CD4-positive, alpha-beta memory T cell (primary cell): ENCODE measurements at places on chromosomes 5 and 9.
A peak's percentile ranks its signal among the peaks of the same experiment; 100 is the strongest.

GRCh38 chr9:93501406-93501805 is 48.0 kb upstream of the FAM120AOS start:
- no peak for DNase-seq

GRCh38 chr9:124290053-124290591 is 32.4 kb downstream of the NEK6 start:
- no peak for DNase-seq

DNA sequence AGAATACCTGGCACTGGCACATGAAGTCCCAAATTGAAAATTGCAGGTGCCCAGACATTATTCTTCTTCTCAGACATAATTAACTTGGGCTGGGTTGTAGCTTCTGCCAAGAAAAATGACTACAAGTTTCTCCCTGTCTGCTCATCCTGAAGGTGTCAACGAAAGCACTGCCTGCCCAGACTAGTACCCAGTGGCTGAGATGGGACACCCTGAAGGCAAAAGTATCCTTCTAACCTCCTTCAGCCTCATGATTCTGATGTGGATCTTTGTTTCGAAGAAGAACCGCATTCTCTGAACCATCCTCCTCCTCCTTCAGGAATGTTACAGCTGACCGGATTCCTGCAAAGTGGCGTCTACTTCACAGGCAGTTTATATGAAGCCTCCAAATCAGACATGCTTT is 161.1 kb upstream of the FST start:
- DNase-seq = no peak

GRCh38 chr9:91960367-91960766 is 10.3 kb upstream of the ROR2 start:
- DNase-seq = no peak

GRCh38 chr5:122699201-122699600 is 75.7 kb upstream of the SNX2 start:
- DNase-seq = no peak

DNA sequence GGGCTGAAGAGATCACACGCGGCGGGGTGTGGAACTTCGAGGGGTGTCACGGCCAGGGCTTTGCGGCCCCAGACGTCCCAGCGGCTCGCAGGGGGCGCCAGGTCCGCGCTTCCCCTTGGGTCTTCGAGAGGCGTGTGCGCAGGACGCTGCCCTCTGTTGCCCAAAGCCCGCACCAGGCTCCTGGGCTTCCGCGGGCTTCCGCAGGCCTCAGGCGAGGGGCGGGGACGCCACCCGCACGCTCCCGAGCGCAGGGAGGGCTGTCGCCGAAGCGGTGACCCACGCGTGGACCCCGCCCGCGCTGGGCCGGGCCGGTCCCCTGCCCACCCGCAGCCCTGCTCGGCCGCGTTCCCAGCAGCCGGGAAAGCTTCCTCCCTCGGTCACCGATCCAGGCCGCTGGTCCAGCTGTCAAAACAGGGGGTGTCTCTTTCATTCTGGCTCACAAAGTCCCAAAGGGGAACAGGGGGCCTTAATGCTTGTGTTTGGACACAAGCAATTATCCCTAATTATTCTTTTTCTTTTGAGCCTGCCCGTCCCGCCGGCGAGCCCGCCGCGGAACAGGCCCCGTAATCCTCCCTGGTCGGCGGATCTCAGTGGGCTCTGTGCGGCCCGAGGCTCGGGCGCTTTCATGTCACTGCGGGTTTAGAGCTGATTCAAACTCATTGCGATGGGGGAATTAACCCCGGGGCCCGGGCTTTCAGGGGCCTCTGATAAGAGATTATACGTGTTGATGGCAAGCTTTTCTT is 60.6 kb downstream of the TMEM174 start:
- peak; percentile 7 for DNase-seq

DNA sequence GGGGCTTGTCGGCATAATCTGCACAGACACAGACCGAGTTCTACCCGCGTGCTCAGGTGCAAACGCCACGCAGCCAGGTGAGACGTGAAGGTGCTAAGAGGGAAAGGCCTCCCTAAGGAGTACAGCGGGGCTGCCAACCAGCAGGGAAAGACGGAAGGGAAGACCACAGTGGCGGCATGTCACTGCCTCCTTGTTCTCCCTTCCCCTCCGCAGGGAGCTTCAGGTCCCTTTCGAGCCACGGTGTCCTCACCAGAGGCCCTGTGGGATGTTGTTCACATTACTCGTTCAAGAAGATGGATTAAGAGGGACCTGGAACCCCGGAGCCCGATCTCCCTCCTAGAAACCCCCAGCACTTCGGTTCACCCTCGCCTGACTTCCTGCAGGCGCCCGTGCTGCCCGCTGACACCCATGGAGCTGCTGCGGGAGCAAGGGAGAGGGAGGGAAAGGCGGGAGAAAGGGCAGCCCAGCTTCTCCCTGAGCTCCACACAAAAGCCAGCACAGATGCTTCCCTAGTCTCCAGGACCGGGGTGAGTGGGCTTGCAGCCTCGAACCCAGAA is 686 bp downstream of the BRD9 start:
- DNase-seq = no peak

DNA sequence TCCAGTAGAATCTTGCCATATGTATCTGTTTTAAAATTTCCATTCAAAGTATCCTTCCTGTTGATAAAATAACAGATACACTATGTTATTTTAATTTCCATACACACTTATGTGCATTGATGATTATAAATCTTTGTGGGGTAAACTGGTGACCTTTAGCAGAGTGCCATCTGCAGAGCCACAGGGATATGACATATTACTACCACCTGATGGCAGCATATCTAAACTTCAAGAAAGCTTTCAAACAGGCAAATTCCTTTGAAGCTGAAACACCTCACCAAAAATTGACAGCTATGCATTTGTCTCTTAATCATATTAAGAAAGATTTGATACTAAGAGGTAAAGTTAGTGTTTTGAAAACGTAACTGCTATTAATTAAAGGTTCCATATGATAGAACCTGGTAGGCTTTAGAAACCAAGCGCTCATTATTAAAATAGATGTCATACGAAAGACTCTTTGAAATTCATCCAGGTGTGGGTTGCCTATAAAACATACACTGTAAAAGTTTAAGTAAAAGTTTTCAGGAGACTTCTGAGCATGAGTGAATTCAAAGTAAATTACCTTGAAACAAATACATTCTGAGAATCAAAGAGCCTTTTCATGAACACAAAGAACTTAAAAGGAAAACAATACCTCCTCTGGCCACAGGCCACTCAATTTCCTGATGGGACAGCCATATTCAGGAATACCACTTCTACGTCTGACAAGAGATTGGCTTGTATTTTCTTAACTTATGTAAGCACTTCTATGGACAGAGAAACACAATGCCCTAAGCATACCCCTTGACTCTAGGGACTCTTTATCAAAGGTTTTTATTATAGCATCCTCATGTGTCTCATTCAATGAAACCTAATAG is 93.3 kb downstream of the KIAA0825 start:
- peak; percentile 46 for DNase-seq

DNA sequence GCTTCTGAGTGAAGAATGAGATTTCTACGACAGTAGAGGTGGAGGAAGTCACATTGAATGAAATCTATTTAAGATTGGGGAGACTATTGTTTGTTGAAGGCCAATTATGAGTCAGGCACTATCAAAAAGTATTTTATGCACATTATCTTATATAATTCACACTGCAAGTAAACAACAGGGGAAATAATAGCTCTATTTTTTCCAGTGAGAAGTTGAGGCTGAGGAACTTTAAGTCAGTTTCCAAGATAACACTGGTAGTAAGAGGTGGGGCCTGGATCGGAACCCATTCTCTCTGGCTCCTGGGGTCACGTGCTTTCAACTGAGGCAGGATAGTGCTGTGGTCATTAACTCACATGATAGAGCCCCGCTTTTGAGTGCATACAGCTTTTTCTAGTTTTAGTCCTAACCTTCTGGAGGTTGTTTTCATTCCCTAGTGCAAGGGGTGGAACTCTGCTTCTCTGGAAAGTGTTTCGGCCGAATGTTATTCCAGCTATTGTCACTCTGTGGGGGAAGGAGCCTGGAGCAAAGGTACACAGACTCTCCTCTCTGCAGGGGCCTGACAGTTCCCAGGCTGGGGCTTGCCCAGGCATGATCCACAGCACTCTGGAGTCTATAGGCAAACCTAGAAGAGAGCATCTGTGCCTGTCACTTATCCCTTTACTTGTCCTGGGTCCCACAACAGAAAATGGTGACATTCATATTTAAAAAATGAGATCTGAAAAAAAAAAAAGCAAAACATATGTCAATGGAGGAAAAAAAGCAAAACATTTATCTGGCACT is 352.4 kb upstream of the ACTBL2 start:
- DNase-seq = no peak

- no peak for DNase-seq
Measured at GRCh38 chr9:129172816-129173215, 5.2 kb downstream of the IER5L start.

DNA sequence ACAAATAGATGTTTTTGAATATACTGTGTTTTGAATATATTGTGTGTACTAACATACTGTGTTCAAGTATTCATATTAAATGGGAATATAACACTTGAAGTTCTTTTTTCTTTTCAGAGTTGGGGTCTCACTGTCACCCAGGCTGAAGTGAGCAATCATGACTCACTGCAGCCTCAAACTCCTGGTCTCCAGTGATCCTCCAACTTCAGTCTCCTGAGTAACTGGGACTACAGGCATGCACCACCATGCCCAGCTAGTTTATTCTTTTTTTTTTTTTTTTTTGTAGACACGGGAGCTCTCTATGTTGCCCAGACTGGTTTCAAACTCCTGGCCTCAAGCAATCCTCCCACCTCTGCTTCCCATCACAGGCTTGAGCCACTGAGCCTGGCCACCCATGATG is 23.2 kb upstream of the AUH start:
- no peak for DNase-seq

DNA sequence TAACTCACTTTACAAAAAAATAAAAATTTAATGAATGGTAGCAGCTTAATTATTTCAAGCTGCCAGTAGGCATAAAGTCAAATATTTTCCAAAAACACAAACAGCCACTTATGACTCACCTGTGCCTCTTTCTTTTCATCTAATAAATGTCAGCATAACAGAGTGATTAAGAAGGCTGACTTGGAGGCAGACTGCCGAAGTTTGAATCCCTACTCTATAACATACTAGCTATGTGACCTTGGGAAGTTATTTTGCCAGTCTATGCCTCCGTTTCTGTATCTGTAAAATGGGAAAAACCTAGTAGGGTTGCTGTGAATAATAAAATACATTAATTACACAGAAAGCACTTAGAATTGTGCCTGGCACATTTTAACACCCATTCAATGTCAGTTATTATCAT is 33.8 kb downstream of the FANCC start:
- DNase-seq = no peak

- DNase-seq = no peak
Measured at GRCh38 chr5:121090822-121091221, 626.7 kb downstream of the PRR16 start.

GRCh38 chr9:133707065-133707762 is 30.9 kb downstream of the SARDH start:
- DNase-seq = no peak

DNA sequence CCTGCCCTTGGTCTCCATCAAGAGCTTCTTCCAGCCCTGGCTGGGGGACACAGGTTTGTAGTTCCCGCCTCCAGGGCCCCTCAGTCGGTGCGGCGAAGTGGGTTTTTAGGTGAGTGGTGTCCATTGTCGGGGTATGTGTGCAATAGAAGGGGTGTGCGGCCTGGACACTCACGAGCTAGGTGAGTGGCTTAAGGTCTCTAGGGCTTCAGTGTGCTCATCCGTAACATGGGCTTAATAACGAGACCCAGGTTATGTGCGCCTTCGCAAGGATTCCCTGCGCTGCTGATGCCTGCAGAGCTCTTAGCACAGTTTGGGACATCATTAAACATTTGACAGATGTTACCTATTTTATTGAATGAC is 656 bp downstream of the CEP78 start:
- no peak for DNase-seq

- DNase-seq = no peak
Measured at GRCh38 chr9:133362359-133363044, 6.2 kb downstream of the SURF2 start.

DNA sequence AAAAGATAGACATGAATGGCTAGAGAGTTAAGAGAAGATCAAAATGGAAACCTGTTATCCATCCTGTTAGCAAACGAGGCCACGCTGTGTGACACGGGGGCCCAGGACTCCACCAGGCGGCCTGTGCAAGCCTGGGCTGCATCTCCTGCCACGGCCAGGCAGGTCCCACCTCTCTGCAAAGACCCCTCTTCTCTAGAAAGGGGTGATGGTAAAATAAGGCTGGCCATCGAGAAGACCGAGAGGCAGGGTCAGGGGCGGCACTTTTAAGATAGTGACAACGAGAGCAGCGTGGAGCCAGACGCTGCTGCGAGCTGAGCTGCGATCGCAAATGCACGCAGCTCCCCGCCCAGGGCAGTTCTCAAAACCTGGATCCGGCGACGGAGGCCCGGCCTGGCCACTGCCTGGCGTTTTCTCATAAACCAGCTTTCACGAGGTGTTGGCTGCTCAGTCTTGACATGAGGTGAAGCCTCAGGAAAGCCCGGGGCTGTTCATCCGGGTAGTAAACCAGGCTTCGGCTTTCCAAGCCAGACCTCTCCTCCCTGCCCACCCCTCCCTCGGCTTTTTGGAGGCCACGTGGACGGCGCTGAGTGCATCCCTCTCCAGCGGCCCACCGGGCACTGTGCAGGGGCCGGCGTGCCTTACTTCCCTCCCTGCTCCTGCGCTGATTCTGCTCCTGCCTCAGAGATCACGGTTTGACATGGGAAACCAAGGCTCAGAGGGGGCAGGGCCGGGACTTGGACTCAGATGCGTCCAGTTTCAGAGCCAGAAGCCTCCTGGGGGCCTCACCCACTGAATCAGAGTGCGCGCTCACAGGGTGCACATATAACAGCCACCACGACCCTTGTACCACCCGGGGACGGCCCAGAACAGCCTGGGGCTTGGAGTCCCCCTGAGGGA is 151.6 kb upstream of the PHYKPL start:
- DNase-seq = no peak

DNA sequence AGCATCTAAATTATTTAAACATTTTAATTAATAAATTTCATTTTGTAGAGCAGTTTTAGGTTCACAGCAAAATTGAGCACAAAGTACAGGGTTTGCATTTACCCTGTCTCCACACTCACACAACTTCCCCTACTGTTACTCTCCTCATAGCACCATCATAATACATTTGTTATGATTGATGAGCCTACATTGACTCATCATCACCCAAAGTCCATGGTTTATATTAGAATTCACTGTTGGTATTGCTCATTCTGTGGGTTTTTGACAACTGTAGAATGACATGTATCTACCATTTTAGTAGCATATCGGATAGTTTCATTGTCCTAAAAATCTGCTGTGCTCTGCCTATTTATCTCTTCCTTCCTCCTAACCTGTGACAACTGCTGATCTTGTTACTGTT is 411.1 kb upstream of the MPDZ start:
- no peak for DNase-seq
